Large intestine (tissue), 12 donors: ENCODE measurements at places on chromosomes 5 and 9. TPM values are rescaled to one million over a fixed set of nuclear protein-coding genes. Genes with fewer than 3 reads are reported as not detected.

DNA sequence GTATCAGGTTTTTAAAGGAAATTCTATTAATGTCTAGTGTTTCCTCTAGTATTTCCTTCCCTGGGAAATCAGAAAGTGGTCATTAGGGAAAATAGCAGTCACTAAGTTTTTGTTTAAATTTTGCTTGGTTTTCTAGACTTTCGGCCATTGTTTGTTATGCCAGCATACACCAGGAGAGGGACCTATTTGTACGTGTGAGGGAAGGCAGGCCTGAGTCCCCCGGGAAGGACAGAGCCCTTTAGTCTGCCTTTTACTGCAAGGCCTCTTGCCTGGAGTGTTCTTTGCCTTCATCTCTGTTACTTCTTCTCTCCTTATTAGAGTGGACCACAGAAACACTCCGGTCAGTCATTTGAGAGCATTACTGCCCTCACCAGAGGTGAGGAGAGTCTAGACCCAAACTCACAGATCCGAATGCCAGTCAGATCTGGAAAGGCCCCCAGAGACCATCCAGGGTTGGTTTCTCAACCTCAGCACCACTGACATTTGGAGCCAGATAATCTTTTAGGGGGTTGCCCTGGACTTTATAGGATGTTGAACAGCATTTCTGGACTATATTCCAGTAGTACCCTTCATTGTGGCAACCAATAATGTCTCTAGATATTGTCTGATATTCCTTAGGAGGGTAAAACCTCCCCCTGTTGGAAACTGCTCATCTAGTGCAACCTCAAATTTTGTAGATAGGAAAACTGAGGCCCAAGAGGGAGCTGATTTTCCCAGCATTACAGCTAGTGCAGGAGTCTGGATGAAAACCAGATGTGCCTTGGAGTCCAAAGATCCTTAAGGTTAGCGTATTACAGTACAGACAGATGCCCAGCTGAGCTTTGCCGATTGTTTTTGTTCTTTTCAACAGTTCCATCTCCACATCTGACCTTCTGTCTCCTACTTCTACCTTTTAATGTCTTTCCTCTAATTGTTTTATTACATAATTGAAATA is 93.0 kb upstream of the NIPAL4 start:
- no peak for DNase-seq

DNA sequence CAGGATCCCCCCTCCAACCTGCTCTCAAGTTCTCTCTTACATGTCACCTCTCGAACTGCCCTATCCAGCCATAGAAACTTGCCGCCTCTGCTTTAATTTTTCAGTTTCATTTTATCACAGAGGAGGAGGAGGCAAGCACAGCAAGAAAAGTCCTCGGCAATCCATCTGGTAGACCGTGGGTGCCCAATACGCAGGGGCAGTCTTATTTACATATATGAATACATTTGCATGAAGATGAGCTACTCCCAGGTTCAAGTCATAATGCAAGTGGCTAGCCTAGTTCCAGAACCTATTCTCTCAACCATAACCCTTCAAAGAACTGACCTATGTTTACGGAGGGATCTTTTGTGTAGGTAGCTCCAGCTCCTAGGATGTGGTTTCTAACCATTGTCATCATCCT is 223.2 kb upstream of the PANK3 start:
- no peak for DNase-seq

GRCh38 chr5:141633871-141634561 is 2.6 kb downstream of the HDAC3 start:
- no peak for DNase-seq

Gene SPATA31C1
- polyA plus RNA-seq, result 0.18 TPM

Gene GABRA6
- not detected for polyA plus RNA-seq

Gene DRD1
- 0.04 TPM for polyA plus RNA-seq

Gene SKP2
- polyA plus RNA-seq, result 52.7 TPM
